ENCODE measurements at places on chromosomes 5 and 9.

- no peak for DNase-seq
These were observed 12.4 kb downstream of the NR6A1 start for GRCh38 chr9:124758691-124759090.

GRCh38 chr5:124264499-124264898, 481.9 kb downstream of the ZNF608 start:
- DNase-seq, result no peak

GRCh38 chr5:96219580-96220281, 213.3 kb downstream of the PCSK1 start:
- no peak for DNase-seq

DNA sequence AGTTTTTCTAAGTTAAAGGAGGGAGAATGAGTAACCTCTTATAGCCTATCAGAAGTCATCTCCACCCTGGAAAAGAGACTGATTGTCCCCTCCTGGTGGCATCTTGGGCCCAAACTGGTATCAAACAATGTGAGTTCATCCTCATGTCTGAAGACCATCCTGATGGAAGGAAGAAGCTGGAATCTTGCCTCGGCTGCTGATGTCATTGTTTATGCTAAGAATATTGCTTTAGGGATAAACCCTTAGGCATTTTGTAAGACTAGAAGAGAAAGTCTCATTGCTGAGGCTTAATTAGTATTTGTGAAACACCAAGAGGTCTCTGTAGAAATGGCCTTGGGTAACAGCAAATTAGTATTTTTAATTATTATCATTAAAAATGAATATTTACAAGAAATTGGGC, 65.7 kb upstream of the KCNN2 start:
- DNase-seq, result no peak

GRCh38 chr9:131734781-131735180, 5.1 kb downstream of the RAPGEF1 start:
- no peak for DNase-seq

DNA sequence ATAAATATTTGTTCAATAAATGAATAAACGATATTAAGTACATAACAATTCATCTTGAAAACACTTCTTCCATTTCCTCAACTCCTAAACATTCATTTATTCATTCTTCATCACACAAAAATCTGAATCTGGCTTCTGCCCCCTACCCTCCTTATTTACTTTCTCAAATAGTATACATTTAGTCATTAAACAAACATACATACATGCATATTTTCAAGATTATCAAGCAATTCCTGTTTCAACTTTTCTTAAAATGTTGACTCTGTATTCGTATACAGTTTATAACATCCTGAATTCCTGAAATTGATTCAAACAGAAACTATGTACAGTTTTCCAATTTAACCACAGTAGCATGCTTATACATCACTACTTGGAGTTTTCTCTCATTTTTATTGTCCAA, 129.0 kb downstream of the MUSK start:
- DNase-seq, result no peak

Measured in uterus (tissue), 4 donors.